ENCODE measurements at places on chromosomes 2 and 18. TPM values are rescaled to one million over a fixed set of nuclear protein-coding genes. Genes with fewer than 3 reads are reported as not detected.

DNA sequence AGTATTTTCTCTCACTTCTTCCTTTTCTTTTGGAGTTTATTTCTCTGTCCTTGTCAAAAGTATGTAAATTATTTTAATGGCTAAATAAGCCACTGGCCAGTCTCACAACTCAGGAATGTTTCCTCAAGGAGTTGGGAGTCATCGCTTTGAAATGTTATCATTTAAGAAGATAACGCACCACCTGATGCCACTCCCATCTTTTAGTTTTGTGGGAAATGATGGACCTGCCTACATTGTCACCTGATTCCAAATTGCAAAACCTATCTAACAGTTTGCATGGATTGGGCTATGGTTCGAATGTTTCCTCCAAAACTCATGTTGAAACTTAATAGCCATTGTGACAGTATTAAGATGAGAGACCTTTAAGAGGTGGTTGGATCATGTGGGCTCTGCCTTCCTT, 32.4 kb upstream of the PPM1B start:
- no peak for DNase-seq

DNA sequence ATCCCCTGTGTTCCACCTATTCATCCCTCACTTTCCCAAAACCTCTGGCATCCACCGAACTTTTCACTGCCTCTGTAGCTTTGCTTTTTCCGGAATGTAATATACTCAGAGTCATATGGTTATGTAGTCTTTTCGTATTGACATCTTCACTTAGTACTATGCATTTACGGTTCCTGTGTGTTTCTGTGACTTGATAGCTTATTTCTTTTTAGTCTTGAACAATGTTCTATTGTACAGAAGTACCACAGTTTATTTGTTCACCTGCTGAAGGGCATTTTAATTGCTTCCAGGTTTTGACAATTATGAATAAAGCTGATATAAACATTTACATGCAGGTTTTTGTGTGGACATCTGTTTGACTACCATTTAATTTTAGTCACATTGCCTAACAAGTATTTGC, 154.7 kb upstream of the DOK6 start:
- DNase-seq: no peak

DNA sequence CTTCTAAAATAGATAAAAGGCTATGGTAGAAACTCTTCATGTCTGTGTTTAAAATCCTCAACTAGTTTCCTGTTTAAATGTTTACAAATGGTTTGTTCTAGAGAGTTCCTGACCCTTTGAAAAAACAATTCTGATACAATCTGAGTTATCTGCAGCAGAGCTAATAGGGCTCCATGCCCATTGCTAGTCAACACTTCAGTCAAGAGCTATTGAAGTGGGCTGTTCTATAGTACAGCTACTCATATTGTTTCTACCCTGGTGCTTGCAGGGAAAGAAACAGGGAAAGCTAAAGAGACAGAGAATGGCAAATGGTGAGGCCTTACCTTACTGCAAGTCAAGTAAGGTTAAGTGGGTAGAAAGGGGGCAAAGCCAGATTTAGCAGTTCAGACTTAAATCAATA, 112.3 kb upstream of the CAVIN2 start:
- no peak for DNase-seq

DNA sequence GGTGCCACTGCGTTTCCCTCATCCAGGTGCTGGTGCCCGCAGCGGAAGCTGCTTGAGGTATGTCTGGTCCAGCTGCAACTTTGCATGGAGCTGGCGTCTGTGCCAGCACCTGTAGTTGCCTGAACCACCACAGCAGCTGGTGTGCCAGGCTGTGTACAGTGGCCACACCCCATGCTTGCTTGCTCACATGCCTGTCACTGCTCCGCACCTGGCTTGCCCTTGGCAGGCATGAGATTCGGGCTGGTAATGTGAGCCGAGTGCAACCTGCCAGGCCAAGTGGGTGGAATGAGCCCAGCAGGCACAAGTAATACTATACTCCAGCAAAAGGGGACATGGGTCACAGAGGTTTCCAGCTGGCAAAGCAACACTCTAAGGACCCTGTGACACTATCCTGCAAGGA, 1123.3 kb upstream of the ACVR2A start:
- DNase-seq: no peak

Gene ERBB4
- 17.9 TPM for total RNA-seq

Data from left ventricle myocardium superior (tissue), 1 donor.